ENCODE measurements at places on chromosomes 1 and 21. TPM values are rescaled to one million over a fixed set of nuclear protein-coding genes. Genes with fewer than 3 reads are reported as not detected.

The ANGPTL1 gene
- not detected for total RNA-seq

The CNN3 gene
- 95.0 TPM for total RNA-seq

The ZNF326 gene
- total RNA-seq: 1.6 TPM

The CNR2 gene
- 0.03 TPM for total RNA-seq

The CELA2B gene
- total RNA-seq: not detected

DNA sequence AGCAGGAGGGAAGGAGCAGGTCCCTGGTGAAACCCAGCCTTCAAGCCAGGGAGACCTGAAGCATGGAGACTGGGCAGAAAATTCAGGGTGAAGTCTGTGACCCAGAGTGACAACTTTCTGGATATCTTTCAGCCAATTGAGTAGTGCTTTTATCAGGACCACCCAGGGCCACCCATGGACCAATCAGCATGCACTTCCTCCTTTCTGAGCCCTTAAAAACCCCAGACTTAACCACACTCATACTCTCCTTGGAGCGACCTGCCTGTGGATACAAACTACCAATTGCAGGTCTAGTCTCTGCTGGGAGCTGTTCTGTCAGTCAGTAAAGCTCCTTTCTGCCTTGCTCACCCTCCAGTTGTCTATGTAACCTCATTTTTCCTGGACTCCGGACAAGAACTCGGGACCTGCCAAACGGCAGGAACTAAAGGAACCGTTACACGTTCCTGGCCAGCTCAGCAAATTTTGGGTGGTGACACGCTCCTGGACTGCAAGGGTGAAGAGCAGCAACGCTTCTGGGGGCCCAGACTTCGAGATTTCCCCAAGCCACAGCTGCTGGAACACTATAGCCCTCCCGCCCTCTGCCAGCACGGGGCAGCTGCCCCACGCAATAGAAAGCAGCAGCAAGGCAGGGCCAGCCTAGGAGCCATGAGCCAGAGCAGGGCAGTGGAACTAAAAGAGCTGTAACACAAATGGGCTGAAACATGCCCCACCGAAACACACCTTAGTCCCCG lies 1183.4 kb downstream of the AMY1C start:
- no peak for DNase-seq

- DNase-seq: no peak
Observed at GRCh38 chr1:98133131-98133530, 212.3 kb upstream of the DPYD start.

DNA sequence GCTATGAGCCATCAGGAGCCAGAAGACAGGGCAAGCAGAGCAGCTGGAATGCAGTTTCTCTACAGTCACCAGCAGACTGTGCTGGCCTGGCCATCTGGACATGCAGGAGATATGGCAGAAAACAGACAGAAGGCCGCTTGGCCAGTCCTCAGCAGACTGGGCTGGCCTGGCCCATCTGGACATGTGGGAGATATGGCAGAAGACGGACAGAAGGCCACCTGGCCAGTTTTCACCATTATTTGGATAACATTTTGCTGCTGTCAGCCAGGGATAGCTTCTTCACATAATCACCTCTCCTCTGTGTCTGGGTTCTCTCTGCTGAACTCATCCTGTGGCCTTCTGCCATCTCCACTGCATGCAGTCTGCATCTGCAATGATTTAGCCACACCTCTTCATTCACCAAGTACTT lies 25.0 kb upstream of the CACYBP start:
- DNase-seq: no peak

DNA sequence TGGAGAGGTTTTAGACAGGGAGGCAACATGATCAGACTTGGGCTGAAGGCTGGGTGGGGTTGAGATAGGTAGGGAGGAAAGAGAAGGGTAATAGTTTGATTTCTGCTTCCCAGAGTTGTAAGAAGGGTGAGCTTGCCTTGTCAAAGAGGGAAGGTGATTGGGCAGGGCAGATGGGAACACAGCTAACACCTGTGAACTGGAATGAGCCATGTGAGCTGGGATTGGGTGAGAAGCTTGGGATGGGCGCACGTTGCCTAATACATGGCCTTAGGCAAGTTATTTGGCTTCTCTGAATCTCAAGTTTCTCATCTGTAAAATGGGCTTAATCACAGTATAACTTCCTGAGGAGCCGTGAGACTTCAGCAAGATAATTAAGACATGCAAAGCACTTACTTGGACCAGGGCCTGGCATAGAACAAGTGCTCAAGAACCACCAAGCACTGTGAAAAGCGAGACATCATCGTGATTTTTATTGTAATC lies 33.8 kb upstream of the ID3 start:
- no peak for DNase-seq

DNA sequence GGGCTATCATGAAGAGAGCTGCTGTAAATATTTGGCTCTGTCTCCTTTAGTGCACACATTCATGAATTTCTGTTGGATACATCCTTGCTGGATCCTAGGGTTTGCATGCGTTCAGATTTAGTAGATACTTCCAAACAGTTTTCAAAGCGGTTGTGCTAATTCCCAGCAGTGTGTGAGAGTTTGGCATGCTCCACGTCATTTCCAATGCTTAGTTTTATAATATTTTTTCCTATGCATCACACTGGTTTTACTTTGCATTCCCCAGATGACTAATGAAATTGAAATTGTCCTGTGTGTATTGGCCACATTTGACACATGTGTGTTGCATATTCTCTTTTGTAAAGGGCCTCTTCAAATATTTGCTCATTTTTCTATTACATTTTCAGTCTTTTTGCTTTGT lies 18.5 kb upstream of the AADACL3 start:
- no peak for DNase-seq

- no peak for DNase-seq
Observed at GRCh38 chr1:107544285-107544684, 403.4 kb downstream of the NTNG1 start.

GRCh38 chr21:44550807-44551206 lies 498 bp downstream of the KRTAP10-2 start:
- DNase-seq: no peak

DNA sequence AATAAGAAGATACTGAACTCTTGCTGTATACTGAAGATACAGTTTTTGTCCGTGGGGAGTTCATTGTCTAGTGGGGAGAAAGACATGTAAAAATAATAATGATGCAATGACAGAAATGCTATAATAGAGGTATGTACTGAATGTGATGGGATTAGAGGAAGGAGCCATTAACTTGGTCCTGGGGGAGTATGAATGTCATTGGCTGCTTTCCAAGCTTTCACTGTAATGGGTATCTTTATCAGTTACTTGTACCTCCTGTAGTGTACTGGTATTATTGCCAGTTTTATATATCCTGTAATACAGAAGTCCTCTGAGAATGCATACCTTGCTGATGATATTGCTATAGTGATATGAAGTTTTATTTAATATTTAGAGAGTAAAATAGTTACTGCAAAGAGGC lies 7.4 kb downstream of the BTBD8 start:
- DNase-seq: no peak

GRCh38 chr1:2384941-2385481 lies 6.3 kb downstream of the MORN1 start:
- no peak for DNase-seq

GRCh38 chr1:103230061-103230460 lies 121.7 kb upstream of the COL11A1 start:
- DNase-seq: no peak

DNA sequence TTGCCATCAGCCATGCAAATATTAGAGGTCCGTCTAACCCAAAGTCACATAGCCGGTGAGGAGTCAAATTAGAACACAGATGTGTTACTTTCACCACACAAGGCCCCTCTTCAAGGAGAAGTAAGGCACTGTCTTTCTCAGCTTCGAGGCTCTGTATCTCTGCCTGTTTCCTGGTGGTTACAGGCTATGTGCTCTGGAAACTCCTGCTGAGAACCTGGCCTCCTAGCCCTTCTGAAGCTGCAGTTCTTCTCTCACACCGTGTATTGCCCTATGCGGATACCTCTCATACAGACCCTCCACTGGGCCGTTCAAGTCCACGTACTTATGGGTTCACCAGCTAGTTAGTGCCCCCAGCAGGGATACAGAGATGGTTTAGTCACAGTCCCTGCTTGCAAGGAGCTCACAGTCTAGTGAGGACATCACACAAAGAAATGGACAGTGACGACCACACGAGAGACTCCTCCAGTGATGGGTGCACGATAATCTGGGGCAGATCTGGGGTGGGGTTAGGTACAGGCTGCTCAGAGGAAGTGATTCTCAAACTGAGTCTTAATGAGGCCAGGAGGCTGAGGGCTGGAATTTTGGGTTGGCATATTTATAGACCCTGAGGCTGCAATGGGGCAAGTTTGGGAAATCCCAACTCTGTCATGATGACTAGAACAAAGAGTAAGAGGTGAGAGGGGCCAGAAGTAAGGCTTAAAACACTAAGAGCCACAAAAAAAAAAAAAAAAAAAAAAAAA lies 22.8 kb upstream of the ELOA start:
- no peak for DNase-seq

Measured in Caki2 (cell line).